ENCODE measurements at places on chromosomes 11 and 22.
A peak's percentile ranks its signal among the peaks of the same experiment; 100 is the strongest.

DNA sequence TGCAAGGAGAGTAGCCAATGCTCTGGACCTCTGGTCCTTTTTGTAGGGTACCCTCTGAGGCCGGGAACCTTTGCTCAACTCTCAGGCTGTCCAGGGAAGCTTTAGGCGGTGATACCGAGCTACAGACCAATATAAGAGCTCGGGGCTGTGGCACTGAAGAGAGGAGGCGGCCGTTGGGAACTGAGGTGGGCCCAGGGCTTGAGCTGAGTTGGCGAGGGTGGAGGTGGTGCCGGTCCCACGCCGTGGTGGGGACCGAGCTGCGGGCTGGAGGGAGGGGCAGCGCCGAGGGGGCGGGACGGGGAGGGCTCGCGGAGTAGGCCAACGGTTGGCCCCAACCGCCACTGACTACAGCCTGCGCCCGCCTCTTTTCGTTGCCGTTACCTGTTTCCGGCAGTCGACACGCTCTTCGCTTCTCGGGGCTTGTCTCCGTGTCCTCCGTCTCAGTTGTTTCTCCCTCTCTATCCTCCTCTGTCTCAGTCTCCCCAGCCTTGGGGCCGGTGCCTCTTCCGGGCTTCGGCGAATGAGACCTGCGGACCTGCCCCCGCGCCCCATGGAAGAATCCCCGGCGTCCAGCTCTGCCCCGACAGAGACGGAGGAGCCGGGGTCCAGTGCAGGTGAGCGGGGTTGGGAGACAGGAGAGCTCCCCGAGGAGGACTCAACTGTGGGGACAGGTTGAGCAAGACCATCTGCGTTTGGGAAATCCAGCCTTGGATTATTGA, at the start of gene NEU3:
Gene NEU3, plus strand, starts transcription at position 393 of the 719 bp plus-strand sequence. Its CDS starts 128 bp downstream, at position 521.
- peak; percentile 68 for DNase-seq

DNA sequence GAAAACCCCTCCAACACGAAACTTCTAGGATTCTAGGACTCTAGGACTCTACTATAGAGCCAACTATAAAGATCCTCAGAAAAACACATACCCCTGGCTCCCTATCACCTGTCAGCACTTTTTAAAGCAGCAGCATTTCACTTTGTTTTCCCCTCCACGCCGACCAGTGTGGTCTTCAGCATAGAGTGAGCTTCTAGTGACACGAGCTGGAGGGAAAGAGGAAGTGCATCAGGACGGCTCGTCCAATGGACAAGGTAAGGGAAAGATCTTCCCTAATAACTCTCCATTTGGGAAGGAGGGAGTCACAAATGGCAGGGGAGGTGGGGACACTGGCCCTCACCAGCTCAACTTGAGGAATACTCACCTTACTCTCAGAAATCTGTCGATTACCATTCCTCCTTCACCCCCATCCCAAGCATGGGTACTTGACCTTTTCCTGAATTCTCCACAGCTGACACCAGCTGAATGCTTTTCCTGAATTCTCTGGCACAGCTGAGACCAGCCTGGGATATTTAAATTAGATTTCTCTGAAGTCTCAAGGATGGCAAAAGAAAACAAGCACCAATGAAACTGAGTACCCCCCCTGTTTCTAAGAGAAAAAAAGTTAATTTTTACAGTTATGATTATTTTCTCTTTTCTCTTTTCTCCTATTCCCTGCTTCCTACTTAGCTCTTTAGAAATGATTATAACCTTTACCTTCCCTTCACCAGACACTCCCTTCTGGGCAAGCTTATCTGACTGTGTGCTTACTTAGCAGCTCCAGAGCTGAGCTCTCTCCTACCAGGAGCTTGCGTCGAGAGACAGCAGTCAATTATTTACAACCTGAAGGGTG, 33.3 kb upstream of the NNMT start:
- DNase-seq = no peak

DNA sequence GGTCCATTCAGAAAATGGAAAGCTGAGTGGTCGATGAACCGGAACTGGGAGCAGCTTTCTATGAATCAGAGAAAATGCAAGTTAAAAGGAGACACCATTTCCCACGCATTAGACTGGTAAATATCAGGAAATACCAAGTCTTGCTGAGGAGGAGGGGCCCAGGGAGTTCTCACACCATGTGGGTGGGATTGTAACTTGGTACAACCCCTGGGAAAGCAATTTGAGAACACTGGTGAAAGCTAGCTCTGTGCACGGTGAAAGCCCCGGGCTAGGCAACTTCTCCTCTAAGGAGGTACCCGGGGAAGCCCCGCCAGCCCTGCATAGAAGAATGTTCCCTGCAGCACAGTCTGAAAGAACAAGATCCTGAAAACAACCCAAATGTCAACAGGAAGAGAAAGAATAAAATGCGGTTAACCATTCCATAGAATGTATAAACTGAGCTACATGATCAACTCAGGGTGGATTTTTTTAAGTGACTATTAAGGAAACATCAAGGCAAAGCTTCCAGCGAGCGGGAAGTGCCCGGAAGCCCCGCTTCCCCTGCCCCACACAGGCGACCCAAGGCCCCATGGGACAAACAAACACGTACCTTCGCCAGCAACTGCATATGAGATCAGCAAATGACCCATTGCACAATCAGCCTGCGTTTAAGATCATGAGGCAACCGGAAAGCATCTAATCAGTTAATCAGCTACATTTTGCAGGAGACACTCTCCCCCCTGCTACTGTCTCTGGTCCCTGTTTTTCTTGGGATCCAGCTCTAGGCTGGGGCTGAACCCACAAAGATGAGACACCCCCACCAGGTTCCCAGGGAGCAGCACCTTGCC, 11.3 kb downstream of the SHANK2 start:
- DNase-seq = no peak

GRCh38 chr11:63913866-63914830, 2.8 kb downstream of the RCOR2 start:
- no peak for DNase-seq

DNA sequence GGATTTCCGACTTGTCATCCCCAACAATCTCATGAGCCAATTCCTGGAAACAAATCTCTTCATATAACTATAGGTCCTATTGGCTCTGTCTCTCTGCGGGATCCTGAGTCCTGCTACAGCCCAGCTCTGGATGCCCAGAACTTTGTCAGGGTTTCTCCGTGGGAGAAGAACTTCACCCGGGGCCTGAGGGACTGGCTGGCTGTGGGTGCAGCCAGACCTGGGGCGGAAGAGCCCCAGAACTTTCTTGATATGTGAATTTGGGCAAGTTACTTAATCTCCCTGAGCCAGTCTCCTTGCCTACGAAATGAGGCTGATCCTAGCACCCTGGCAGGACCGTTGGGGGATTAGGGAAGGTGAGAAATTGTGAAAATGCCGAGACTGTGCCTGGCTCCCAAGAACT, 6.6 kb upstream of the TRIM29 start:
- DNase-seq = no peak

- DNase-seq = no peak
These were observed 53.3 kb downstream of the WNT11 start for GRCh38 chr11:76152741-76153570.

- no peak for DNase-seq
These were observed 144.0 kb downstream of the SPON1 start for GRCh38 chr11:14106303-14107049.

DNA sequence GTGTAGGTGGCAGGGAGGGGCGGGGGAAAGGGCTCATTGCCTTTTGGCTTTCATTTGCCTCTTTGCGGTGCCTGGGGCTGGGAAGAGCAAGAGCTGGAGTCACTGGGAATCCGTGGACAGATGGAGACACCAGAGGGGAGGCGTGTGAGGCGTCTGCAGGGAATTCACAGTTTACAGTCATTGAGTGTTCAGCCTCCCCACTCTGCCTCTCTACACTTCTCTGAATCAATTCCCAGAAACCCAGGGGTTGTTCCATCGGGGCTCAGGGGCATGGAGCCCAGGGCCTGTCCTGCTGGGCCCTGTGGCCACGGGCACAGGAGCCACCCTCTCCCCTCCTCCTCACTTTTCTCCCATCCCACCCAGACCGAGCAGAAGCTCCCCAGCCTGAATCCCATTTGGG, 160.5 kb upstream of the NAV2 start:
- DNase-seq = no peak

DNA sequence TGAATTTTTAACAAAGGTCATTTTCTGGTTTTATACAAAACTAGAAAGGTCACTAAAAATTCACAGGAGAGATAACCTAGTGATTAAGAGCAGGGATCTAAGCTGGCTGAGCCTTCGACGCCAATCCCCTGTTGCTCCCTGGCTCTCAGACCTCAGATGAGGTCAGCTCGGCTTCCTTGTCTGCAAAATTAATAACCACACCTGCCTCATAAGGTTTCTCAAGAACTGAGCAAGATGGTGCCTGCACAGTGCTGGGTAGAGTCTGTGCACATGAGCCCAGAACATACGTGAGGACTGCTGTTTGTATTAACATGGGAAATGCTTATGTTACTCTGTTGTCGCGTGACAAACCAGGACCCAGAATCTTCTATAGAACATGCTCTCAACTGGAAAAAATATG, 24.4 kb upstream of the CD5 start:
- no peak for DNase-seq

- no peak for DNase-seq
These were observed 56.5 kb upstream of the AMPD3 start for GRCh38 chr11:10398525-10398924.

- DNase-seq = no peak
These were observed 18.1 kb upstream of the SC5D start for GRCh38 chr11:121274332-121274991.

DNA sequence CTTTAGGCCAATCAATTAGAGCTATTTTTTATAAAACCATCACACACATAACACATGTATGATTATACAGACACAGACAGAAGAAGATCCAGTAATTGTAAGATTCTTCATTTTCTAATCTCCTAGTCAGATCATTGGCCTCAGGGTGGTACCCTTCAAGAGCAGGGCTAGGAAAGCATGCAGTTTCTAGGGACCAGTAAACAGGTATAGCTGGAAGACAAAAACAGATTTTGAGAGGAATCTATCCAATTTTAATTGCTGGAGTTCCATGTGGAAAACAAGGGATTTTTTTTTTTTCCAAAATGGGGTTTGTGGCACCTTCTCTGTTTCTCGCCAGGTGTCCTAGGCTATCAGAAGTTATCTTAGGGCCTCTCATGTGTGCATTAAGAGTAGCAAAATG, 29.6 kb downstream of the METTL15 start:
- DNase-seq = no peak

DNA sequence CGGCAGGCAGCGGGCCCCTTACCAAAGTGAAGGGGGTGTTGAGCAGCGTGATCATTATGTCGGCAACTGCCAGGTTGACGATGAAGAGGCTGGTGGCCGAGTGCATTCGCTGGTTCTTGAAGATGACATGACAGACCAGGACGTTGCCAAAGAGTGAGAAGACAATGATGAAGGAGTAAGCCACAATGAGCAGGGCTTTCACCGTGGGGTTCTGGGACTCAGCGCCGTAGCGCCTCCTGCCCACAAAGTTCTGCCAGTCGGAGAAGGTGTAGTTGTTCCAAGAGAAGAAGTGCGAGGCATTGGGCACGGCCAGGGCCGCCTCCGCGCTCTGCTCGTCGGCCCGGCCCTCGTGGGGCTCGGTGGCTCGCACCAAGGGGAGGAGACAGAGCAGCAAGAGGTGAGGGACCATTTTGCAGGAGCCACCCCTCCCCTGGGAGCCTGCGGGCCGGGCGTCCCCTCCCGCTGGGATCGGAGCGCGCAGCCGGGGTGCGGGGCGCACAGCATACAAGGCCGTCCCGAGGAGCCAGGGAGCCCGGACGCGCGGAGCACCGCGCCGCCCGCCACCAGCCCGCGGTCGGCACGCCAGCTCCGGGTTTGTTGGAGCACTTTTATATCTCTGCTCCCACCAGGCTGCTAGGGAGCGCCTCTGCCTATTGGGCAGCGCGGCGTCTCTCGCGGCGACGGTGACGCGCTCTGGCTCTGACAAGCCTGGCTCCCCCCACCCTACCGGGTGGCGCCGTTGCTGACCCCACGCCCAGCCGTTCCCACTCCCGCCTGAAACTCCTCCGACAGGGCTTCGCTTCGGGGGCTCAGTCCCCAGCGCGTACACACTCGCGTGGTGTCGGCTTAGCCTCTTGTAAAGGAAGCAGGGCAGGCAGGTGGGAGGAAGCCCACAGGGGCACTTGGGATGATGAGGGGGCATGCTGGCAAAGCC, at the start of gene GPR83:
Gene GPR83, minus strand, starts transcription at position 581 of the 934 bp plus-strand sequence. Its CDS starts 172 bp downstream, at position 409.
- DNase-seq = no peak

DNA sequence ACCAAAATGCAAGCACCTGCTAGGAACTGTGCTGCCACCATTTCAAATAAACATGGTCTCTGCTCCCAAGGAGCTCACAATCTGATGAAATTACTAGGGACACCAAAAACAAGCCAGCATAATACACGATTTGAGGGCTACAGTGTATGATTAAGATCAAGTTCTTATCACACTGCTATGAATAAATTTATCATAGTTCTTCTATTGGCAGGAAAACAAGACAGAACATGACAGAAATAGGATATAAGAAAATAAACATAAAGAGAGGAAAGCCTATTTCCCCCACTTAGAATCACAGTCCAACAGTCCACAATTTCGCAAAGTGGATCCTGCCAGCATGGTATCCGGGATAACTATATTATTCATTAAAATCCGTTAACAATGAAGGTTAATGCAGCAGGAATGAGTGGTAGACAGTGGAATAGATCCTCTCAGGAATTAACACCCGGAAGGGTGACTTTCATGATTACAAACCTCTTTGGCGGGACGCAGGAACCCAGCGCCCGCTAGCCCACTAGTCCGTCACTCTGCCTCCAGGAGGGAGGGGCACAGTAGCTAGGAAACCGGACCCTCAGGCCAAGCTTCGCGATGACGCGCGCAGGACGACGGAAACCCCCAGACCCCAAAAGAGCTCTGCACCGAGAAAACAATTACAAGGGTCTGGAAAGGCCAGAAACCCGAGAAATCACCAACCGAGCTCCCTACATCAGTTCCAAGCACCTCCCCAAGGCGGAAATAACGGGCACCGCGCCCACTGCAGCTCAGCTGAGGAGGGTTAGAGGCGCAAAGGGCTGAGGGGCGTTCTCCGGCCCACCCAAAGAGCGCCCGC, 607 bp downstream of the CCDC82 start:
- DNase-seq = peak; percentile 77

DNA sequence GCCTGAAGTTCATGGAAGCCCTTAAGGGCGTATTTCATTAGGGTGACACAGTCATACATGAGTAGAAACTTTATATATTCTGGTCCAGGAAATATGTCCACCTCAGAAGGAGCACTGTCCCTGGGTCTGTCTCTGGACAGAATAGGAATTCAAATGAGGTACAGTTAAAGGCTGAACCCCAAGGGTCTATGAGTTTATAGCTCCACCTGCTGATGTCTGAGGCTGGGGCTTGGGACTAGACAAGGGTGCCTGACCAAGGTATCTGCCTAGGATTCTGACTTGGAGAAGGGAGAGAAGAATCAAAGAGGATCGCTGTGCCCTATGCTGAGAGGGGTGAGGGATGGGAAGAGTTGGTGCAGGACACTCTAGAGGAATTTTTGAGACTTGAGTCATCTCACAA, 14.9 kb downstream of the HEPHL1 start:
- DNase-seq = no peak

DNA sequence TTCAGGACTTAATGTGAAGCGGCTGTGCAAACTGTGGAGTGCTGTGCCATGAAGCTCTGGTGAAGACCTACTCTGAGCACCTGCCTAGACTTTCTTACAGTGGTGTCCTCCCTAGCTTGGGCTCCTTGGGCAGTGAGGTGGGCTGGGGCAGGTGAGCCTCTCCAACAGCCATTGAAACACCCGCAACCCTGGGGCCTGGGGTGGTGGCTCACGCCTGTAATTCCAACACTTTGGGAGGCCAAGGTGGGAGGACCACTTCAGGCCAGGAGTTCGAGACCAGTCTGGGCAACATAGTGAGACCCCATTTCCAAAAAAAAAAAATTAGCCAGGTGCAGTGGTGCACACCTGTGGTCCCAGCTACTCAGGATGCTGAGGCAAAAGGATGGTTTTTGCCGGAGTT, 14.3 kb upstream of the SEC14L3 start:
- no peak for DNase-seq

- DNase-seq = no peak
These were observed 8.3 kb downstream of the LGR4 start for GRCh38 chr11:27464289-27464696.

GRCh38 chr22:44801476-44801875, 49.1 kb downstream of the ARHGAP8 start:
- DNase-seq = no peak
